ENCODE measurements at places on chromosomes 2 and 18.

- no peak for DNase-seq
These were observed 69.1 kb upstream of the MAP4K3 start for GRCh38 chr2:39506215-39506614.

DNA sequence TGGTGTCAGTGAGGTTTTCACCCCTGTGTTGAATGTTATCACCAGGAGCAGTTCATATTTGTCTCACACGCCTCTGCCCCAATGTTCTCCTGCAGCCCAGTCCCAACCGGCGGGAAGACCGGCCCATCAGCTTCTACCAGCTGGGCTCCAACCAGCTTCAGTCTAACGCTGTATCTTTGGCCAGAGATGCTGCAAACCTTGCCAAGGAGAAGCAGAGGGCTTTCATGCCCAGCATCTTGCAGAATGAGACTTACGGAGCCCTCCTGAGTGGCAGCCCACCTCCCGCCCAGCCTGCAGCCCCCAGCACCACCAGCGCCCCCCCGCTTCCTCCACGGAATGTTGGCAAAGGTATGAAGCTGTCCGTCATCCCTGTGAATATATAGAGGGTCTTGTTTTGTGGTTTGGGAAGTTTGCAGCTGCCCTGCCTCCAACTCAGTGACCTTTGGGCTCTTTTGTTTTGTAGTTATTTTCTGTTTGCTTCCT lies 35.1 kb downstream of the ITGB1BP1 start:
- DNase-seq, result no peak

GRCh38 chr2:38214209-38214717 lies 138.3 kb upstream of the CYP1B1 start:
- no peak for DNase-seq

GRCh38 chr2:219423652-219424377 lies 5.6 kb downstream of the DES start:
- no peak for DNase-seq

DNA sequence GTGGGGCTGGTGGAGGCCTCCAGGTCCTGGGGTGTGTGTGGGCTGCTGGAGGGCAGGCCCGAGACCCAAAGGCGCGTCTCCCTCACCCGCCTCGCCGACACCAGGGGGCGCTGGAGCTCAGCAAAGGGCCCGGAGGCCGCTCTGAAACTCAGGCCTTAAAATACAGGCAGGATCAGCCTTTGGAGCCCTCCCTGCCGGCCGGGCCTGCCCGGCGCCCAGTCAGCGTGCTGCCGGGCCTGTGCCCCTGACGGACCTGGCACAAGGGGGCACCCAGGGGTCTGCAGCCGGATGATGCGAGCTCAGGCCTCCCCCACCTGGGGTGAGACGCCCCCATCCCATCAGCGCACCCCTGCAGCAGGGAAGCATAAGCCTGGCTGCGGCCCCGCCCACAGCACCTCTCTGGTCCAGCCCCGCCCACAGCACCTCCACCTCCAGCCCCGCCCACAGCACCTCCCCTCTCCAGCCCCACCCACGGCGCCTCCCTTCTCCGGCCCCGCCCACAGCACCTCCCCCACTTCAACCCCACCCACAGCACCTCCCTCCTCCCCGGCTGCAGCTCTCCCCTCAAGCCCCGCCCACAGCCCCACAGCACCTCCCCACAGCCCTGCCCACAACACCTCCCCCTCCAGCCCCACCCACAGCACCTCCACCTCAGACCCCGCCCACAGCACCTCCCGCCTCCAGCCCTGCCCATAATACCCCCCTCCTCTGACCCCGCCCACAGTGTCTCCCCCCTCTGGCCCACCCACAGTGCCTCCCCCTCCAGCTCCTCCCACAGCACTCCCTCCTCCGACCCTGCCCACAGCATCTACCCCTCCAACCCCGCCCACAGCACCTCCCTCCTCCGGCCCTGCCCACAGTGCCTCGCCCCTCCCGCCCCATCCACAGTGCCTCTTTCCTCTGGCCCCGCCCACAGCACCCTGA lies 92.8 kb upstream of the OTOS start:
- peak; percentile 87 for DNase-seq

DNA sequence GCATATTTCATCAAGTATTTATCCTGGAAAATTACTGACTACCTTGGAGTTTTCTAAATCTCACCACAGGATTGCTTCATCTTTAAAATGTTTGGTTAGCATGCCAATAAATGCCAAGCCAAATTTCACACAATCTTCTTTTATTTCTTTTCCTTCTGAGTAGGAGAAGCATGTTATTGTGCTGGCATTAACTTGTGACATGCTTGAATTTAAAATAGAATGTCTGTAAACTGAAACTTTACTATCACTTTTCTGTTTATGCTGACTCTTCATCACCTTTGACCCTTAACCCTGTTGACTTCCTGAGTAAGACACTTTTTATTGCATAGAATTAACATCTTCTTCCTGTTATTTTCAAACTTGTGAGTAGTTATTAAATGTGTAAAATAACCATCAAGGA lies 56.2 kb upstream of the LRRTM4 start:
- no peak for DNase-seq

- no peak for DNase-seq
These were observed 40.3 kb upstream of the ATP8B1 start for GRCh38 chr18:57843386-57843785.

DNA sequence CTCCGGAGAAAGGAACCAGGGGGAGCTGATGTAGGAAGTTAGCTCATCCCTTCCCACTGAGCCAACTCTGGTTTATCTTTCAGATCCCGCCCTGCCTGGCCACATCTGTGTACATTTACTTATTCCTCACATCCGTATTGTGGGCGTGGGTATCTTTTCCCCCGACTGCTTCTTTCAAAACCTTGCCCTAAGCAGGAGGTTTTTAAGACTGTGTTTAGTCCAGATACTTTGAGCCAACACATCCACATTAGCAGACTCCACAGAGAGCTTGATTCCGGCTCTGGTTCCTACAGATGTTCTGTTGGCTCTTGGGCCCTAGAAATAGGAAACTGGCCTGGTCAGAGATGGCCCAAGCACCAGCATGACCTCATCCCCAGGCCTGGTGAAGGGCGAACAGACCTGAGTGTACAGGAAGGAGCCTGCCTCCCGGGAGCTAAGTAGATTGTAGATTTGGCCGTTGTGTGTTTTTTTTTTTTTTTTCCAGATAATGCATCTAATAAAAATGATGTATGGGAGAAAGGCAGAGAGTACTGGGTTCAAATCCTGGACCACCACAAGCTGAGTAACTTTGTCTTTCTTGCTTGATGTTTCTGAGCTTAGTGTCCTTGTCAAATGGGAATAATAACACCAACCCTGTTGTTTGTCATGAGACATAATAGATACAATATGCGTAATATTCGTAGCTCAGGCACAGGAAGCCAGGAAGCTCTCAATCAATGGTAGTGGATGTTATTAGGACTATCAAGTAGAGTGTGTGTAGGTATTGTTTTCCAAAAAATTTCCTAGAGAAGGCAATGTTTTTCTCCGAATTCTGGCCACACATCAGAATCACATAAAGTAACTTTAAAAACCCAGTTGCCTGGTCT lies 92.3 kb downstream of the PRKCE start:
- DNase-seq, result no peak

DNA sequence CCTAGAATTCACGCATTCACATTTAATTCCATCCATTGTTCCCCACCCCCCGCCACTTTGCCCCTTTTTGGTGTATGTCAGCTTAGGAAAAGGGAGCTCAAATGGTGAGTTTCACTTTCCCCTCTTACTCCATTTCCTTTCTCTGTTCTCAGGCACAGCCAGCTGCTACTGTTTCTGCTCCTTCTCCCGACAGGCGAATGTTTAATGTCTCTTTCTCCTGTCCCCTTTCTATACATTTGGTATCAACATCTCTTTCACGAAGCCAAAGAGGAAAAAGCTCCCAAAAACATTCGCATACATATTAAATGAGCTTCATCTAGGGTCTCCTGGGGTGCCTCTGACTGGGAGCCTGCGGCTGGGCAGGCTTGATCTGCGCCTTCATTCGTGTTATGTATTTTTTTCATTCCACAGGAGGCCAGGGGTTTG lies 124.2 kb upstream of the SATB2 start:
- DNase-seq, result no peak

- DNase-seq, result no peak
These were observed 838.1 kb upstream of the ACVR2A start for GRCh38 chr2:147006736-147007141.

GRCh38 chr2:101328474-101329007 lies 20.0 kb upstream of the RNF149 start:
- peak; percentile 46 for DNase-seq

Data from NCI-H226 (cell line).